ENCODE measurements at places on chromosomes 3 and 15. TPM values are rescaled to one million over a fixed set of nuclear protein-coding genes. Genes with fewer than 3 reads are reported as not detected.

DNA sequence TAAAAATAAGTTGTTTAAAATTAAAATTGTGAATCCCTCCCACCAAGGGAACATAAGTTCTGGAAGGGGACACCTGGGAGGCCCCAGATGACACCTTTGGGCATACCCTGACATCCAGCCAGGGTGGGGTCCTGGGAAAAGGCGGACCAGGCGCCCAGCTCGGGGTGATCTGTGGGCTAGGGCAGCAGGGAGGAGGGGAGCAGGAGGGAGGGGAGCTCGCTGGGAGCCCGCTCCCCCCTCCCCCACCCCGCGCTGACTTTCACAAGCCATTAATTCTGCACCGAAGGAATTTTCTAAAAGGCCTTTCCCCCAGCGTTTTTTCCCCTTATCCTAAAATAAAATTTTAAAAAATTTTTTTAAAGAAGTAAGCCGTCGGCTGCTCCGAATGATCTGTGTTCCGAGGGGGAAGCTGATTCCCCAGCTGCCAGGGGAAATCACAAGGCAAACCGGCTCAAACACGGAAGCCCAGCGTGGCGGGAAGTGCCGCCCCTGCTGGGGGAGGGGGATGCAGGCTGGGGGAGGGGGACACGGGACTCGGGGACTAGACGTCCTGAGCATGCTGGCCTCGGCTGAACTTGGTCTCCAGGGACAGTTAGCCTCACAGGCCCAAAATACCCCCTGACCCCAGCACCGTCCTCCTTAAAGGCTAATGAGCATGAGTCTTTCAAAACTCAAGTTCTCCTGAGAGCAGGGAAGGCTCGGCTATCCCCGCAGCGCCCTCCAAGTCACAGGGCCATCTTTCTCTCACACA lies 13.9 kb downstream of the PLXND1 start:
- DNase-seq, result no peak

DNA sequence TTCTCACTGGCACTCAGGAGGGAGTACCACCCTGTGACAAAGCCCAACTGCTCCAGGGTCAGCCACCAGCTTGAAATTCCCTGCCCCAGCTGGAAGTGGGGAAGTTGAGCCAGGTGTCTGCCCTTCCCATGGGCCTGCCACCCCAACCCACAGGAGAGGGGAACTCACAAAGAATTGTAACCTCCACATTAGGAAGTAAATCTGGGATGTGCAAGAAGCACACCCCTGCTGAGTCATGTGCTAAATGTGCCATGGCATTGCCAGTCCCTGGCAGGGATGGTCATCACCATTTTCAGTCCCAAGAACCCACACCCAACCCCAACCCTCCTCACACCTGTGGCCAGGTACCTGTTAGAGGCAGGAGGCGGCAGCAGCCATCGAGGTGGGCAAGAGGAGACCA lies 165.2 kb upstream of the THBS1 start:
- DNase-seq, result no peak

DNA sequence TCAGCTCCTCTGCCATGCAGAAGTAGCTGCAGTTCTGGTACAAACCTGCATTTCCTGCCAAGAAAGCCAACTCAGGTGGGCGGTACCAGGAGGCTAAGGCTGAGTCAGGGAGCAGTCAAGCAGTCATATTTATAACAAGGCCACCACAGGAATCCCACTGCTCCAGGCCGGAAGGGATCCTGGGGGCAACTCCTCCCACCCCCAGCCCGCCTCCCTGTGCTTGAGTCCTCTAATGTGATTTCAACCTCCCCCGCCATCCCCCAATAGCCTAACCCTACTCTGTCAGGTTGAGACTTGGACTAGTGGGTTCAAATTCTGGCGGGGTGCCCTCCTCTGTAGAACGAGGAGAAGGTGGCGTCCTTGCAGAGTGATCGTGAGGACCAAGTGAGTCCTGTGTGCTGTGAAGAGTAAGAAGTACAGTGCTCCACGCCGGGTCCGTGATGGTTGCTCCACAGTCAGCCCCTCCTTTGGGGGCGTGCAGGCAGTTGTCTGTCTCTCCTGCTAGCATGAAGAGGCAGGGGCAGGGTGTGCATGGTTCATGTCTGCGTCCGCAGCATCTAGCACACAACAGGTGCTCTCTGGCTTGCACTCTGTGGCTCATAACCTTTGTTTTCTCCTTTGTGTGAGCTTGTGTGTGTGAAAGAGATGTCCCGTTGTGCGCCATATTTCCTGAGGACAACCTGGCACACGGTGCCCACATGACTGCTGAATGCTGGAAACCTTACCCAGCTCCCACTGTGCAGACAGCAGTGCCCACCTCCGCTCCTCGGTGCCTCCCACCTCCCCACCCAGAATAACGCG lies 78.3 kb downstream of the SMAD6 start:
- no peak for DNase-seq

Gene CTDSPL
- polyA plus RNA-seq, result not detected

DNA sequence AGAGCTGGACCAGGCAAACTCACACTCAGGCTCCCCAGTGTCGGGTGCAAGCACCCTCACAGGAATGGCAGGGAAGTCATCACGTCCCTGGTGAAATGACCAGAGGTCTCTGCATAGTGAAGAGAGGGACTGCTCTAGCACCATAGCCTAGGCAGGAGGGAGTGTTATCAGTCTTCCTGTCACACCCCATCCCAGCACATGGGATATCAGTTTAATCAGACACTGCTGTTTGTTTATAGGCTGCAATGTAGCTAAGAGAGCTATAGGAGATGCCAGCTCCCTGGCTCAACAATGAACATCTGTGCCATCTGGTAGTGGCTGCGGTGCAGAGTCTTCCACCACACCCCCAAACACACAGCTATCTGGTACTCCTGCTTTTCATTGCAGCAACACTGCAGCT lies 776.6 kb downstream of the ZNF385D start:
- DNase-seq, result no peak

Gene HDC
- not detected for polyA plus RNA-seq

DNA sequence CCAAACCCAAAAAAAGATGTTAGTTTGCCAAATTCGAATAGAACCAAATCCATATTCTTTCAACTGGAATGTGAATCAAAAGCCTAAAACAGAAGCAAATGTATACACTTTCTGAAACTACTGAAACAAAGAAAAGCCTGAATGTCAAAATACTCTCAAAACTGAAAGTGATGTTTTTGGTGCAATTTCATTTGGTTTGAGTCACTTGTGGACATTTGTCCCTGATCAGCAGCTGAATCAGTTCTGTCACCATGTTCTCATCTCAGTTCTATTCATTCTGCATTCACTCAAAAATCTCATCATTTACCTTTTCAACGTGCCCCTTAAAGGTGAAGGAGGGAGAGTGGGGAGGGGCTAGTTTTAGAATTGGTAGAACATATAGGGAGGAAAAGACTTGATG lies 266.8 kb downstream of the ABHD5 start:
- no peak for DNase-seq

DNA sequence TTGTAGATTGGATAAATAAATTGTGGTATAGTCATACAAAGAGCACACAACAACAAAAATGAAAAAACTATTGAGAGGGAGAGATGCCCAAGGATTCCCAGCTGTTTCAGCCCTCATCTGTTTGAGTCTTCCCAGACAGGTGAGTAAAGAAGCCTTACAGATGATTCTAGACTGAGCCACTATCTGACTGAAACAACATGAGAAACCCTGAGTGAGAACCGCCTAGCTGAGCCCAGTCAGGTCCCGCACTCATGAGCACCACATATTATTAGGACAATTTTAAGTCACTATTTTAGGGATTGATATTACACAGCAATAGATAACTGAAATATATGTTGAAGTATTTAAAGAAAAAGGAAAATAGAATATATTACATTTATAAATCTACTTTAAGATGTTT lies 19.0 kb downstream of the POPDC2 start:
- no peak for DNase-seq

DNA sequence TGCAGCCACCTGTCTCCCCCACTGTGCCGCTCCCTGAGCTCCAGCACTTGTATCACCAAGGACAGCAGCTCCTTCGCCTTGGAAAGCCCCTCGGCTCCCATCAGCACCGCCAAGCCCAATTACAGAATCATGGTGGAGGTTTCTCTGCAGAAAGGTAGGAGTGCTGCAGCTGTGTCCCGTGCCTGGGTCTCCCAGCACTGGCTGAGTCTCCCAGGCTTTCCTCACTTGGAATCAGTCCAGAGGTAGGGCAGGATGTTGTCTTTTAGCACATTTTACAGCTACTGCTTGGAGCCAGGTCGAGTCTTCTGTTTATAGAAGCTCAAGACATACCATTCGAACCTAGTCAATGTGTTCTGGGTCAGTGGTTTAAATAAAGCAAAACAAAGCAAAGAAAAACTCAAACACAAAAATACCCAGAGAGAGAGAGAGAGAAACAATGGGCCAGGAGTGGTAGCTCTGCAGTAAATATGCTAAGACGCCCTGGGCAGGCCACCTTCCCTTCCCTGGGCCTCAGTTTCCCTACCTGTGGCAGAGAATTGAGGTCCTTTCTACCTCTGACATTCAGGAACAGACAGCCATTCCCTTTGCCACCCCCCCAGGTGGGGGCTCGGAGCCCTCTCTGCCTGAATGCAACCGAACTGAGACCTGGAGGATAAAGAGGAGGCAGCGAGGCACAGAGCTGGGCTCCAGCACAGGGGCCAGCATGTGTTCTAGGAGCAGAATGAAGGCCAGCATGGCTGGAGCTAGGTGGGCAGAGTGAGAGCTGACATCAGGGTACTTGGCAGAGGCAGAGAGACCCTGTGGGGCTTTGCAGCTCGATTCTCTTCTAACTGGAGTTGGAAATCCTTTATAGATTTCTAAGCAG lies 44.1 kb downstream of the STARD5 start:
- no peak for DNase-seq

DNA sequence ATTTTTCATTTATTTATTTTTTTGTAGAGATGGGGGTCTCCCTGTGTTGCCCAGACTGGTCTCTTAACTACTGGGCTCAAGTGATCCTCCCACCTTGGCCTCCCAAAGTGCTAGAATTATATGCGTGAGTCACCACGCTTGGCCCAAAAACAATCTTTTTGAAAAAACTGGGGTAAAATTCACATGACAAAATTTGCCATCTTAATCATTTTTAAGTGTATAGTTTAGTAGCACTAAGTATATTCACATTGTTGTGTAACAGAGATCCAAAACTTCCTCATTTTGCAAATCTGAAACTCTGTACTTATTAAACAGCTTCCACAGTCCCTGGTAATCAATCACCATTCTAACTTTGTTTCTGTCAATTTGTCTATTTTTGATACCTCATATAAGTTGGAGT lies 5.2 kb downstream of the SNX1 start:
- no peak for DNase-seq

Gene FBXO45
- 5.6 TPM for polyA plus RNA-seq

DNA sequence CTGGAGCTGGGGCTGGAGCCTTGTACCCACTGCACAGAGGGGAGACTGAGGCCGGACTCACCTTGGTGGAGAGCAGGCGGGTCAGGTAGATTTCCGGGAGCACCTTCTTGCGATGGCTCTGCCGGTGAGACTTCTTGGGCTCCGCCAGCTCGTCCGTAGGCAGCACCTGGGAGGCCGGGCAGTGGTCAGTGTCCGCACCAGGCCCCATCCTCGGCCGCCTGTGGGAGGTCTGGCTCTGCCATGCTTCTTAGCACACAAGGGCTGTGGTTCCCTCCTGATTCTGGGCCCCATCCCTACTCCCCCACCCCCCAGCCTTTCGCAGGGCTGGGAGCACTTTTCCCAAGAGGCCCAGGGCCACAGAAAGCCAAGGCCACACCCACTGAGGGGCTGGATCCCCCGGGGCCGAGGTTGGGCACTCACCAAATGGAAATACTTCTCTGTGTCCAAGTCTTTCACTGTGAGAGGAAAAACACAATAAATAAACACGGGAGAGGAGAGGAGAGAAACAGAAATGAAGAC lies 17.4 kb downstream of the H1-8 start:
- no peak for DNase-seq
